ENCODE measurements at places on chromosomes 1 and 21.

DNA sequence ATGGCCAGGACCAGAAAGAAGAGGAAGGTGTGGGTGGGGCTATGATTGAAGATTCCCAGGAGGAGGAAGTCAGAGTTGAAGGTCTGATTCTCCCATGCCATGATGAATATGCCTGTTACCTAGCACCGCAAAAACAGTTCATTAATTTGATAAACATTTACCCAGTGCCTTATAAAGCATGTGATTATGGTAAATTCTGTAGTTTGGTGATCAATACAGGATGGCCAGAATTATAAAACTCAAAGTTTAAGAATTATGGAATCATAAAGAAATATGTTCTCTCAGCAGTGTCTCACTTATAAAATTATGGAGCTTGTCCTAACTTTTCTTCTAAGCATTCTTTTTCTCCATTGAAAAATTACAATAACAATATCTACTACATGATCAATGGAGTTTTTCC lies at the start of gene OR2M7:
Gene OR2M7, minus strand, starts transcription at position 101 of the 400 bp plus-strand sequence. Its CDS starts 0 bp downstream, at position 101.
- no peak for DNase-seq

DNA sequence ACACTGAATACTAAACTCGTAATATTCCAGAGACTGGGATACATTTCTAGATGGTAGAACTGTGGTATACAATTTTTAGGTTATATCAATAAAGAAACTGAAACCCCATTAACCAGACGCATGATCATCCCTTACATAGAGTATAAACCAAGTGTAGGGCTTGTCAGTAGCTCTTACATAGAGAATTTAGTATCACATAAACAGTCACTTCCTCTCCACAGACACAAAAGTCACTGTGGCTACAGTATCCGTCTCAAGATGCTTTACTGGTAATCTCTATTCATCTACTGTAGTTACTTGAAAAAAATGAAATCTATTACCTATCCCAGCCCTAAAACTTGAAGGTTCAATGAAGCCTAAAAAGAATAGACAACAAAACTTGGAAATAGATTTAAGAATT lies 252.3 kb upstream of the TMPRSS15 start:
- no peak for DNase-seq

DNA sequence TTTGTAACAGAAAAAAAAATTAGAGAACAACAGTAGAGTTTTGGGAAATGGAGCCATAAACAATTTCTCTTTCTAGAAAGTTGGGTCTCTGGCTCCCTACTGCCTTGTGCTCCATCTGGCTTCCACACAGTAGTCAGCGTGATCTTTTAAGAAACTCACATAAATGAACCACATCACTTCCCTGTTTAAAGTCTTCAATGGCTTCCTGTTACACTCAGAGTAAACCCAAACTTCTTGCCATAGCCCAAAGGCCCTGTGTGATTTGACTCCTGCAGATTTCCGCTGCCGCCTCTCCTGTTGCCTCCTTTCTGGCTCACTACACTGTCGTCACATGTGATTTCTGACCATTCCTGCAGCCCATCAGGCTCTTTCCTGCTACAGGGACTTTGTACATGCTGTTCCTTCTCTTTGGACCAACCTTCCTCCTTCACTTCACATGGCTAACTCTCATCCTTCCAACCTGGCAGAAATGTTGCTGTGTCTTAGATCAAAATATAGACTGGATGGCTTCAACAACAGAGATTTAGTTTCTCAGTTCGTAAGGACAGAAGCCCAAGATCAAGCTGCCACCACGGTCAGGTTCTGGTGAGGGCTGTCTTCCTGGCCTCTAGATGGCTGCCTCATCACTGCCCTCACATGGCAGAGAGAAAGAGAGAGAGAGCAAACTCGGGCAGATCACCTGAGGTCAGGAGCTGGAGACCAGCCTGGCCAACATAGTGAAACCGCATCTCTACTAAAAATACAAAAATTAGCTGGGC lies 34.0 kb downstream of the OPRD1 start:
- DNase-seq = peak; percentile 51

GRCh38 chr1:11483581-11484320 lies 4.8 kb downstream of the DISP3 start:
- no peak for DNase-seq

DNA sequence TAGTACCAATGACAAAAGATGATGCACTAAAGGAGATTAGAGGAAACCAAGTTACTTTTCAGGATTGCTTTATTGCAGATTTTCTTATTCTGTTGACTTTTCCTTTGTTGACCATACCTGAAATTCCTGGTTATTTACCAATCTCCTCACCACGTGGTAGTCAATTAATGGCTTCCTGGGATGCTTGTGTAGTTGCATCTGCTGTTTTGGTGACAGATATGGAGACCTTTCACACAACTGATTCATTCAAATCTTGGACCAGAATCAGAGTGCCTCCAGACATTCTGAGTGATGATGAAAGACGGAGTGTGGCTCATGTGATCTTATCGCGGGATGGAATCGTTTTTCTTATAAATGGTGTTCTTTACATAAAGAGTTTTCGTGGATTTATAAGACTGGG lies 91.3 kb downstream of the CATSPERE start:
- DNase-seq = no peak

- DNase-seq = no peak
Measured at GRCh38 chr1:119898530-119898929, 2.2 kb upstream of the ADAM30 start.

DNA sequence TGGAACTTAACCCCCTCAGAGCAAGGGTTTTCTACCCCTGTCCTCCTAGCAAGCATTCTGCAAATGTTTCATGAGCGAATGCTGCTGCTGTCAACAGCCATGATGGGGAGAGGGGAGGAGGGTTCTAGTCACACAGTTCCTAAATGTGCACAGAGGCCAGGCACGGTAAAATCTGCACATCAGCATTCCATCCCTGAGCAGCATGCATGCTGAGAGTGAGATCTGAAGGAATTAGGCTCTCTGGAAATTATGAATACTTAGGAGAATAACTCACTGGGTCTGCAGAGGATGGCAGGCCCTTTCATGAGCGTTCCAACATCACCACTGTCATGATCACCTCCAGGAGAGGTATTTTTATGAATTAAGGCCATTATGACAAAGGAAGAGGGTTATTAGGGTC lies 2.1 kb downstream of the VTCN1 start:
- no peak for DNase-seq

DNA sequence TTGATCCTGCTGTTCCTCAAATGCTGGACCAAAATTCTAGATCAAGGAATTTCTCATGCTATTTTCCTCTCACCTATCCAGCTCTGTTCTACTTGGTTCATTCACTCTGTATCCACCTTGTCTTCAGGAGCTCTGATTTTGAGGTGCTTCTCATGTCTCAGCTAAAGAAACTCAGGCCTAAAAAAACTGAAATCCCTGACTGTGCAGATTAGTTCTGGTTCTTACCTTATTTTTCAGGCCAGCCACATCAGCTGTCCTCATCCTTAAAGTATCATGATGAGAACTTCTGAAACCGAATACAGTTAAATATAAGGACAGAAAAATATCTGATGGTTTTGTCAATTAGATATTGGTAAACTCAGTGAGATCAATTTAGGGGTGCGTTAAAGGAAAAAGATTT lies 27.8 kb upstream of the DR1 start:
- no peak for DNase-seq

GRCh38 chr1:2291577-2291976 lies 63.5 kb downstream of the SKI start:
- no peak for DNase-seq

- no peak for DNase-seq
Measured at GRCh38 chr1:230707732-230708630, 5.9 kb downstream of the AGT start.

DNA sequence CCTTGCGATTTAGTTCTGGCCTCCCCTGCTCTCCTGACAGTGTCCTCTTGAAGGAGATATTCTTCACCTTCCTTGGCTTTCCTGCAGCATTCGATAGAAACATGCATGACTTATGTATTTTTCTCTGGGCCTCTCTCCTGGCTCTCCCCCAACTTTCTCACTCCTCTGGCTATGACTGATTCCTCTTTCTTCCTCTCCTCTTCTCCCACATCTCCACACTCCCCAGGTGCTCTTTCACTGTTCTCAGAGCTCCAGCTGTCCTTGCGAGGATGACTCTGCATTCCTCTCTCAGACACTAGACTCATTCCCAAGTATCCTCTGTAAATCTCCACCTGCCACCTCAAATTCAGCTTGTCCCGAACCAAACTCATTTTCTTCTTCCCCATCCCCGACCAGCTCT lies 18.0 kb downstream of the LRRC42 start:
- no peak for DNase-seq

DNA sequence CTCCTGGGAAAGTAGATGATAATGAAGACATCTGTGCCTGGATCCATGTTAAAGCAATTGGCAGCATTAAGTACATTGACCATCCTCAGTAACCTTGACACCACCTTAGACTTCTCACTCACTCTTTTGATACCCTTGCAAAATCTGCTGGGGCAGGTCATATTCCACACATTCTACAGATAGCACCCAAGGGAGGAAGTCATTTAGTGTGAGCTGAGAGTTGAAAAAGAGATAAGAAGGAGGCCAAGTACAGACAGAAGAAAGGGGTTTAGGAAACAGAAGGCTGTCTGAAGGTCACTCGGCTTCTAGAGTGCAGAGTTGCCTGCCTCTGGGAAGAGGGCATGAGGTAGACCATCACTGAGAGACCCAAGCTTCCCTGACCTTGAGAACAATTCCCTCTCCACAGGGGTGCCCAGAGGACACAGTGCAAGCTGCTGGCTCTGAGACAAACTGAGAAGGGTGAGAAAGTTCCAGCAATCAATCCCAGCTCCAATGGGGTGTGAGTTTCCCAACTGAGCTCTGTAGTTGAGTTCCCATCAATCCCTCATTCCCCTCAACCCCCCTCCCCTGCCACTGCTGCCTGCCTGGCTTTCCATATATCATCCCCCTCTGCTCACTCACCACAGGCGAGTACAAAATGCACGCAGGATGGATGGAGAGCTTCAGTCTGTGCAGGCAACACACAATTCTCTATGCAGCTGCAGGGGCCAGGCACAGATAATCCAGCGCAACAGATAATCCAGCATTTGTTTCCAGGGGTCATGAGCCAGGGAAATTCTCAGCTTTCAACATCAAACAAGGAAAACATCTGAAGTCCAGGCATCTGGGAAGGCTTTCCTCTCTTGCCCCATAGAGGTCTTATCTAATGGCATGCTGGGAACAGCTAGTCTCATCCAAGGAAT lies 7.4 kb upstream of the MOB3C start:
- no peak for DNase-seq

DNA sequence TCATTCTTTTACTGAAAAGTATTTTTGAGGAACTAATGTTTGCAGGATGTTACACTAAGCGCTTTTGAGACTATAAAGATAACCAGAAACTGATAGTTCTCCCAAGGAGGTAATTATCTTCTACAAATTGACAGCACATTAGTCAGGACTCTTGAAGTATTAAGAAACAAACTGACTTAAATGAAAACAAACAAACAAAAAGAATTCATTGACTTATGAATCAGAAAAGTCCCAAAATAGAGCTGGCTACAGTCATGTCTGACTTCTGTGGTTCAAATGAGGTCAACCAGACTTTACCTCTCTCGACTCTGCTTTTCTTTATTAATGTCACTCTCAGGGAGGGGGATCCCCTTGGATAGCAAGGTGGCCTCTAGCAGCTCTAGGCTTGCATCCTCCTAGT lies 296.8 kb downstream of the TPR start:
- DNase-seq = no peak

GRCh38 chr1:11422686-11423085 lies 56.3 kb upstream of the DISP3 start:
- no peak for DNase-seq

DNA sequence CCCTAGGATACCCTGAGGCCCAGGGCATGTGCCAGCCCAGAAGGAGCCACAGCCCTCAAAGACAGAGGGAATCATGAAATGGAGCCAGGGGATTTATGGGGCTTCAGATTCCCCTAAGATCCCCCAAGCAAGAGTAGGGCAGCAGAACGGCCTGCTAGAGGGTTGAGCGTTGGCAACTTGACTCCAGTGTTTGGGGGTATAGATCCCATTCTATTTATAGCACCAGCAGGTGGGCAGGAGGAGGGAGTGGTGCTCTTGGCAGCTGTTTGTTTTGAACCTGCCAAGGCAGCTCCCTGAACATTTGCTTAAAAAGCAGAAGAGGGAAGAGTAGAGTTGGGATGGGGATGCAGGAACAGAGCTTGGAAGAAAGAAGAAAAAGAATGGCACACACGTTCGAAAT lies 33.7 kb downstream of the GLUL start:
- peak; percentile 19 for DNase-seq

DNA sequence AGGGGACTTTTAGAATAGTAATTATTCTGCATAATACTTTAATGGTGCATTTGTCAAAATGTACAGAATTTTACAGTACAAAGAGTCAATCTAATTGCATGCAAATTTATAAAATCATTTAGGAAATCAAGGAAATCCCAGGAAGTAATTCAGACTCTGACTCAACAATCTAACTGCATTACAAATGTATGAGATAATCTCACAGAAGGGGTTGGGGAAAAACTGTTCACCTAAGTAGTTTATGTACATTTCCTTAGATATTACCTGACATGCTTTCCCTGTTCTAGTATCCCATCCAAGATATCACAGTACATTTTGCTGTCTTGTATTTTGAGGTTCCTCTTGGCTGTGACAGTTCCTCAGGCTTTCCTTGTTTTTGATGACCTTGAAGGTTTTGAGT lies 4.7 kb downstream of the CRB1 start:
- no peak for DNase-seq

- DNase-seq = no peak
Measured at GRCh38 chr1:7468248-7468647, 302.8 kb upstream of the VAMP3 start.

- DNase-seq = no peak
Measured at GRCh38 chr1:155834296-155834926, 22.6 kb downstream of the GON4L start.

- no peak for DNase-seq
Measured at GRCh38 chr1:104348277-104348676, 598.6 kb downstream of the AMY1C start.

DNA sequence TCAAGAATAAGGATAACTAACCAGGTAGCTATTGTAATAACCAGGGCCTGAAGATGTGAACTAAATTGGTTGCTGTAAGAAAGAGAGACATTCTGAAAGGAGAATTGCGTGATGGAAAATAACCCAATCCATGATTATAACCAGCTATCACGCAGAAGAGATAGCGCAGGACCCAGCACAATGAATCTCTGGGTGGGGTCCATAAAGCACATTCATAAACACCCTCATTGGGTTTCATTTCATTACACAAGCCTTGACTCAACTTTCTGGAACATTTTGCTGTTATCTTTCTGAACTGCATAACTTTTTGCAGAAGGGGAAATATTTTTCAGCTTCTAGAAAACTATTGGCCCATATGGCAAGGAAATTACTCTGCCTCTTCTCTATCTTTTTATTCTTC lies 45.3 kb upstream of the CDC7 start:
- DNase-seq = no peak

- DNase-seq = no peak
Measured at GRCh38 chr1:94070865-94071264, 50.1 kb downstream of the ABCA4 start.

GRCh38 chr1:168386949-168387586 lies 106.4 kb downstream of the TBX19 start:
- DNase-seq = peak; percentile 82

GRCh38 chr1:16248007-16248436 lies 11.0 kb upstream of the CPLANE2 start:
- DNase-seq = no peak

GRCh38 chr1:27643600-27644368 lies 8.8 kb upstream of the FGR start:
- DNase-seq = peak; percentile 28
